Astrocyte (in vitro differentiated cells and primary cell): ENCODE measurements at places on chromosomes 6 and 20. TPM values are rescaled to one million over a fixed set of nuclear protein-coding genes. Genes with fewer than 3 reads are reported as not detected.

The RAET1L gene
- total RNA-seq, result not detected in 2 replicates

The GTF2H4 gene
- total RNA-seq, result 34.3 and 41.3 TPM in 2 replicates

GRCh38 chr20:3314391-3314790 lies 75.4 kb upstream of the SLC4A11 start:
- no peak for DNase-seq

- DNase-seq, result no peak
Observed at GRCh38 chr6:25279748-25280343, 672 bp downstream of the CARMIL1 start.

DNA sequence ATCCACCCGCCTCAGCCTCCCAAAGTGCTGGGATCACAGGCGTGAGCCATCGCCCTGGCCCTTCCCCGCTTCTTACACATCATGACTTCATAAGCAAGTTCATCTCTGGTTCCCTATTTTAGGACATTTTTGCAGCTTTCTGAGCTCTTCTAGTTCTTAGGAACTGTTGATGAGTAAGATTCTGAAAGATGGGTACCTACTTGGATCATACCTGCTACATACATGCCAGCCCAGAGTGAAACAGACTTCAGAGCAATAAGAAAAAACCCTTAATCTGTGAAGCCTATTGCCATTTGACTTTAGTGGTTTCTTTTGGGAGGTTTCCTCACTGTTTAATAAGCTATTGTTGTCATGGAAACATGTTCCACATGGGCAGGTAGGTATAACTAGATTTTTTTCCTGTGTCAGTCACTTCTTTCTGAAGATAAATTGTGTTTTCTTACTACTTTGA lies 27.9 kb upstream of the TMEM217 start:
- DNase-seq, result no peak

DNA sequence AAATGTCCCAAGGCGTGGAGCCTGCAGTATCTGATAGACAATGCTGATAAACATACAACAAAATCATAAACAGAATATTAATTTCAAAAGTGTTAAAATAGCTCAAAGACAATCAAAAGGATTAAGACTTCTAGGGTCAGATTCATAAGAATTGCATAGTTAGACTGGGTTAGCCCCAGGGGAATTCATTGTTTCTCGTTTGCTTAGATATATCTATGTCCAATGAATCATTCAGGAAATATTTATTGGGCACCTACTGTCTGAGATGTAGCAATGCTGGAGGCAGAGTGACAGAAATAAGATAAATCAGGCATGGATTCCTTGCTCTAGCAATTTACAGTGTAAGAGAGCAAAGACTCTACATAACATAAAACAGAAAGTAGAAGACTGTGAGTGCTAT lies 124.4 kb upstream of the PRL start:
- no peak for DNase-seq

- no peak for DNase-seq
Observed at GRCh38 chr6:166379800-166380199, 2.9 kb downstream of the MPC1 start.

GRCh38 chr6:45185403-45186251 lies 142.5 kb upstream of the RUNX2 start:
- DNase-seq, result no peak
